ENCODE measurements at places on chromosomes 16 and 17.

GRCh38 chr17:74691151-74691550 is 21.6 kb downstream of the CD300LF start:
- no peak for DNase-seq

DNA sequence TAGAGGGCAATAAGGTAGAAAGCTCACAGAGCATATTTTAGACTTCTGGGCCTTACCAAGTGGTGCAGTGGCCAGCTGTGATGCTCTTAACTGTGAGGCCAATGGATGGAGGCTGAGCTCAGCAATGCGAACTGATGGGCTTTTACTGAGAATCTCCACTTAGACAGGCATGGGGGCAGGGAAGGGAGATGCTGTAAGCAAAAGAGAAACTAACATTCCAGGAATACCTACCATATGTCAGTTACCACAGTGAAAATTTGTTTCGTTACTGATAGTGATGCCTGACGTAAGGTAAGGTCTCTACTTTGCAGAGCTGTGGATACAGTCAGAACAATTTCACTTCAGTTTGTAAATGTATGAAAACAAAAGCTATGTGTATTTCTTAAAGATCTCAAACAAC is 250.6 kb upstream of the ZFHX3 start:
- DNase-seq: no peak

GRCh38 chr16:86015606-86016005 is 116.6 kb downstream of the IRF8 start:
- no peak for DNase-seq

- no peak for DNase-seq
These were observed 2.1 kb downstream of the KRT33B start for GRCh38 chr17:41367426-41368075.

DNA sequence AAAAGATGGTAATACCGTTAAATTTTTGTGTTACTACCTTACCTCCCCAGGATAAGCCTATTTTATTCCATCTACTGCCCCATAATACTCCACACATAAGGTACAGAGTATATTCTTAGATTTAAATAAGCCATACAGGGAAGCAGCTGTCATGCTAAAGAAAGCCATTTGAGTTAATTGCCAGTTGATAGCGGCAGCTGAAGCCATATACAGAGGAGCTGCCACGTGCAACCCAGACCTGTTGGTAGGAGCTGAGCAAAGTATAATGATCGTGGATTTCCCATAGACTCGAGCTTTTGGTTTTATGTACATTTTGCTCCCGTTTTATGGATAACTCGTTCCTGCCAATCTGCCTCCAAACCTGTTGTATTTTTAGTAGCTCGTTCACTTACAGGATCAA is 12.0 kb downstream of the CPSF4L start:
- no peak for DNase-seq

DNA sequence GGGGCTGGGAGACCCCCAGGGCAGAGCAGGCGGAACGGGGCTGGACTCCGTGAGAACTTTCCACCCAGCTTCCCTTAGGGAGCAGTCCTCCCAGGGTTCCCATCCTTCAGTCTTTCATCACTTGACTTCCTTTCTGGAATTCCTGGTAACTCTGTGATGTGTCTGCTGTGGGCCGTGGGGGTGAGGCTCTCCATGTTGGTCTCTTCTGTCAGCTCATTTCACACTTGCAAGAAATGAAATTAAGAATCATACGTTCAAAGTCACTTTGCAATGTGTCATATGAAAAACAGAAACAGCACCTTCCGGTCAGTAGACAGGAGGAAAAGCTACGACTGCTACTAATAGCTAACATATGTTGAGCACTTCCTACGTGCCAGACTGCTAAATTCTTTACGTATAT is 5.4 kb upstream of the BBS2 start:
- DNase-seq: no peak

DNA sequence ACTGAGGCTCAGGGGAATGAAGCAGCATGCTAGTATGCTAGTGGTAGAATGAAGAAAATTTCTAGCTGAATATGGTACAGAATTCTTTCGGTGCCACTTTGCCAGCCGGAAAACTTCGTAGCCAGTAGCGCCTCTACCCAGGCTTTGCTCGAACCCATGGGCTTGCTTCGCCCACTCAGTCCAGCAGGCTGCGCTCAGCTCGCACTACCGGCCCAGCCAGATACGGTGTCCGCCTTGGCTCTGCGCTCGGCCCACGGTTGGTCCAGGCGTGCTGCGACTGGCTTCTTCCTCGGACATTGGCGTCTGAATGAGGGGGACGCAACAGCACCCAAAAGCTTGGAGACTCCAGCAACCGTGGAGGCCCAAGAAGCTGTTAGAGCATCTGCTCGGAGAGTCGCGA is 372.5 kb upstream of the CDH8 start:
- DNase-seq: no peak

GRCh38 chr17:75159196-75160031 is 5.1 kb upstream of the JPT1 start:
- no peak for DNase-seq

DNA sequence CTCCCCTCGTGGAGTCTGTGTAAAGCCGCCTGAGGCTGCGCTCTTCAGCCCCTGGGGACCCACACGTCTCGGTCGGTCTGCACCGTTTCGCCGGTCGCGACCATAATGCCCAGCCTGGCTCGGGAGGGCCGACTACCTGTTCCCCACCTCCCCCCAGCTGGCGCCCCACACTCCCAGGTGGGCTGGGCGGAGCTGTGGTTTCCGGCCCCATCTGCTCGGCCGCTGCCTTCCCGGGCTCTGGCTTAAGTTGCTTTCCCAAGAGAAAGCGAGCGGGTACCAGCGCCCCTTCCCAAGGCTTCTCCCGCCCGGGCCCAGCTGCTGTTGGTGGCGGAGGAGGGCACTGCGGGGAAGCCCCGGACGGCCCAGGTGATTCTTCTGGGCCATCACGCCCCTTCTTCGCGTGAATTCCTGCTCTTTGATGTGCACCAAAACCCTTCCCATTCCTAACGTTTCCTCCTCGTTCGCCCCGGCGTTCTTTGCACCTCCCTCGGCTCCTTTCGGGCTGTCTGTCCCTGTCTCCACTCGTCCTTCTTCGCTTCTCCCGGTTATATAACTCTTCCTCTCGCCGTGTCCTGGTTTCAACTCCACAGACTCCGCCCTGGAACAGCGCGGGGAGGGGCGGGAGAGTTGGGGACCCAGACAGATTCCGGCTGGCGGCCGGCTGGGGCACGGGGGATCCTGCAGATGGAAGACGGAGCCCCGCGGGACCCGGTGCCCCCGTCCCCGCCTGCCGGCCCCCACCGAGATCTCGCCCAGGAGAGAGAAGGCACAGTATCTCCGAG is 2.0 kb downstream of the KDM6B start:
- DNase-seq: peak; percentile 77

GRCh38 chr17:12665263-12666210 is at the start of gene MYOCD:
TSS of gene MYOCD (plus strand) at chr17:12665890. CDS start at chr17:12666189, 299 bp downstream.
- no peak for DNase-seq

DNA sequence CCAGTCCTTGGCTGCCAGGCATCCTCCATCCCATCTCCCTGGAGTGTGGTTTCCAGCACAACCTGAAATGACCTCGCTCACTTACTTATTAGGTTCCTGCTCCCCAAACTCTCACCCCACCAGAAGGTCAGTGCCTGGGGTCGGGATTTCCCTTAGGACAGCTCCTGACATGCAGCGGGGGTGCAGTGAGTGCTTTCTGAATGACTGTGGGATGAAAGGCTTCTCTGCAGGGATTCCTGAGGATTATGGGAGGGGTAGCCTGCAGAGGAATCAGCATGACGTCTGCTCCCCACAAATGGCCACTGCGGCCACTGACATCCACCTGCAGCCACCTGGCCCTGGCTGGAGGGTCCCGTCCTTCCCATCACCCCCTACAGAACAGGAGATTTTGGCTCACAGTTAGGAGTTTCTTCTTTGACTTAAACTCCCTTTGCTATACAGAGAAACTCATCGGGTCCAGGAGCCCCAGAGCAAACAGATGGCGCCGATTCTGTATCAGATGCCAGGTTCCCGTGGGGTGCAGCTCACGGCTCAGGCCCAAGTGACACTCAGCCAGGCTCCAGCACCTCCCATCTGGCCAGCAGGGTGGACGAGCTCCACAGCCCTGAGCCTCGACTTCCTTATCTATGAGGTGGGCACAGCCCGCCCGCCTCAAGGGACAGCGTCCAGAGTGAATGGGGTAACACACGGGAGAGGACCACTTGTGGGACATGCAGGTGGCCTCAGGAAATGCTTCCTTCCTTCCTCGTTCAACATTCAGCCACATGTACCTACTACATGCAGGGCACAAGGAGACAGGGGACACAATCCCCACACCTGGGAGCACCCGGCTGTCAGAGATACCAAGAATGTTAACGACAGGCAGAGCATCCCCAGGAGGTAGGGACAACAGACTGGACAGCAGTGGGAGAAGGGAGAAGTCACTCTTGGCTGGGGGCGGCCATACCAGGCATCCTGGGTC is 69.8 kb downstream of the RMI2 start:
- no peak for DNase-seq

DNA sequence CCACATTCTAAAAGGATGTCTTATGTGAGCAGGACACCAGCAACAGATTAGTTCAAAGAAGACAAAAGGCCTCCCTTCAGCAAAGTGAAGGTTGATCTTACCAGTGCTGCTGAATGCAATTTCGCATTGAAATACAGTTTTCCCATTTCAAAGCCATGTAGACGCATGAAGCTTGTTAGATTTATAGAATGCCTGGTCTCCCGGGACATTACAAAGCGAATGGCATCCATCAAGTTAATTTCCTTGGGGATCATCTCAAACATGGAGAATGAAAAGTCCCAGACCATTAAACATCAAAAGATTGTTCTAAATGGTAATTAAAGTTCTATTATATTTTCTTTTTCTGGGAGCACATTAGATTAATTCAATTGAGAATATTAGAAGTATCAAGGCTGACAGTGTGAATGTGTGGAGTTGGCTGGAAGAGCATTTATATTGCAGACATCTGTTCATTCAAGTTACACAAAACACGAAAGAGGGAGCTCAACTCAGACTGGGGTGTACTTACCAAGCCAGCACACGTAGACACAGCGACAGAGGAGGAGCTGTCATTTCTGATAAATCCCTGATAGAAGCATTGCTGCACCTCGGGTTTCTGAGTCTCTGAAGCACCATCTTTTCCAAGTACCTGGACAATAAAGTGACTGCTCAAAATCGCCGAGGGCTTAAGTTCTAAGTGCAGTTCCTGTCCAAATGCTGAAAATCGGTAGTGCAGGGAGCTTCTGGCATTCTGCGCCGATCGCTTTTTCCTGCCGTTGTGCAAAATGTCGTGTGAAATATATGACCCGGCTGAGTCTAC is 3.8 kb downstream of the ADAMTS18 start:
- DNase-seq: no peak

DNA sequence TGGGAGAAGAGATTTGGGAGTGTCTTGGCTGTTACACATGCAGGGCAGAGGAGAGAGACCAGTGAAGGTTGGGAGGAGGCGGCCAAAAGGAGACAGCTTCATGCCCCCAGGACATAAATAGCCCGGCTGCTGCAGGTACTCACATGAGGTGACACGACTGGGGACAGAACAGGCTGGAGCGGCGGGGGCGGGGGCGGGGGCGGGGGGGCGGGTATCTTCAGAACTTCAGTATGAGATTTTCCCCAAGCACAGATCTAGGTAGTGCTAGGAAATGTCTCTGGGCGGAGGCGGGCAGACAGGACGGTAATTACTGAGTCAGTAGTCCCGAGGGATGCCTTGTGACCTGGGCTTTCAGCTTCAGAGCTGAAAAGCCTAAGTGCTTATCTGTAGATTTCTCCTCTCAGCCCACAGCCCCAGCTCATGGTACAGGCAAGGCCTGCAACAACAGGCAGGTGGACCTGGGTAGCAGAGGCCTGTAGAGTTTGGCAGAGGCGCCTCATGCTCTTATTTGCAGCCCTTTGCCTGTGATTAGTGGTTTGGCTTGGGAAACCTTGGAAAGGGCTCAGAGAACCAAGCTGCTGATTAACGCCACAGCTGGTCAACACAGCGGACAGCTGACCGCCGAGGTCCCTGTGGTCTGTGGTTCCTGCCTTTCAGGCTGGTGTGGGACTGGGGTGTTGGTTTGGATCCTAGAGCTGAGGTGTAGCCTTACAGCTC is 24.5 kb downstream of the UNK start:
- no peak for DNase-seq
